ENCODE measurements at places on chromosomes 3 and 15.

DNA sequence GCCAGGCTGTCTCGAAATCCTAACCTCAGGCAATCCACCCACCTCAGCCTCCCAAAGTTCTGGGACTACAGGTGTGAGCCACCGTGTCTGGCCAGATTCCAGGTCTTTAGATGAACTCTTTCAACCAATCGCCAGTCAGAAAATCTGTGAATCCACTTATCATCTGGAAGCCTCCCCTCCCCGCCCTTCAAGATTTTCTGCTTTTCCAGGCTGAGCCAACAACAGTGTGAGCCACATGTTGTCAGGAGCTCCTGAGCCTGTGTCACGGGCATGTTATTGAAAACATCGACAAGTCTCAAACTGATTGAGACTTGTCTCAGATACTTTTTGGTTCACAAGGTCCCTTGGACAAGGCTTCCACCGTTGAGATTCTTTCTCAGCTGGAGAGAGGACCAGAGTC lies 52.0 kb upstream of the TRPM1 start:
- DNase-seq, result no peak

DNA sequence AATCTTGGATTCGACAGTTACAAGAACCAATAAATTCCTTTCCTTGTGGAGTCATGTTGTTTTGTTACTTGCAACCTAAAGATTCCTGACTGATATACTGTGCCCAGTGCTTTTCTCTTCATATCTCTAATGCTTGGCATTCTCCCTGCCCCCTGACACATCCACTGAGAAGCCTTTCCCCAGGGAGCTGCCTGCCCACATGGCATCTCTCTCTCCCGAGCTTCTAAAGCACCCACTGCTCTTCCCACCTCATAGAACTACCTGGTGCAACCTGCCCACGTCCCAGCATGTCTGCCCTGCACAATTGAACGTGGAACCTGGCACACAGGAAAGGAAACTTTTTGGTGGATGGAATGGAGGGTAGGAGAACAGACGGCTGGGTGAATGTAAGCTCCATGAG lies 6.8 kb downstream of the CYP8B1 start:
- DNase-seq, result no peak

DNA sequence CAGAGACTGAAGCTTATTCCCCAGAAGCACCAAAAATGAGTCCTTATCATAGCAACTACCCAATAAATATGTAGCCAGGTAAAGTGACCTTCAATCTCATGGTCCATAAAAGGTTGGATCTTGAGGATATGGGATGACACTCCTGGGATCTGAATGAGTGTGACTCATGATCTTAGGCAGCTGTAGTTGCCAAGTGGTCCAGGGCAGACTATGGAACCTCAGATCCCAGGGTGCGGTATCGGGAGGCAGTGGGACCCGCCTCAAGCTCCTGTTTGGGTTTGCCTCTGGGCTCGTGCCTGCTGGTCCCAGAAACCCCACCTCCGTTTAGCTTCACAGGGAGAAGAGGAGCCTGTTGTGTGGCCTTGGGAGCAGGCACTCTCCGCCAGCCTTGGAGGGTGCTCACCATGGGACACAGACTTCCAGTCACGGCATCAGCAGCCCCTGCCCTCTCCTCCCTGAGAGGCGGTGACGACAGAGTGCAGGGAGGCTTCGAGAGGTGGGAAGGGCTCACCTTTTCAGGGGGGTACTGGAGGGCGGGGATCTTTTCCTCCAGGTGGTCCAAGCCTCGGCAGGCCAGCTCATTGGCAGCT lies 8.1 kb downstream of the PLIN1 start:
- no peak for DNase-seq

DNA sequence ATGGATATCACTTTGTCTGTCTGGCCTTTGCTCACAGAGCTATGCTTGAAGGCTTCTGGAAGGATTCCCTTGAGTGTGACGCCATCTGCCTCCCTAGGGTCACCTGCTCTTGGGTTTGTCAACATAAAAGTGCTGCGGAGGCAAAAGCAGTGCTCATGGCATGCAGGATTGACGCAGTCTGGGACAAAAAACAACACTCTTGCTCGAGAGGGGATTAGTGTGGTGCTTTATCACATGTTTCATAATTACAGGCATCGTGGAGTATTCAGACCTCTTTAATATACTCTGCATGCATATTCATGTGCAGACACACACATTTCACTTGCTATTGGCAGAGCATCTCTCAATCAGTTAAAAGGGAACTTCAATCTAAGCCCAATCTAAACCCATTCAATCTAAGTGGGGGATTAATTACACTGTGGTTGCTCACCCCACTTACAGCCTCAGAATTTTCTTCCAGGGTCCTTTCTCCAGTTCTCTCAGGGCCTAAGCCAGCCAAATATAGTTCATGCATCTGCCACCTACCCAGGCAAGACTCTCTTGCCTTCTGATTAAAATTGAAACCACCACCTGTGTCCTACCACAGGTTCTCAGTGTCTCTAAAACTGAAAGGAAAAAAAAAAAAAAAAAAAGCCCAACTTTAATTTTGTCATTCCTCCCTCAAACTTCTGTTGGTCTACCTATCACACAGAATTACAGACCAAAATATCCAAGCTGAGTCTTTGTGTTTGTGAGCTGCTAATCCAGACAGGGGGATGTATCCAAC lies 75.6 kb downstream of the BFSP2 start:
- DNase-seq, result no peak

DNA sequence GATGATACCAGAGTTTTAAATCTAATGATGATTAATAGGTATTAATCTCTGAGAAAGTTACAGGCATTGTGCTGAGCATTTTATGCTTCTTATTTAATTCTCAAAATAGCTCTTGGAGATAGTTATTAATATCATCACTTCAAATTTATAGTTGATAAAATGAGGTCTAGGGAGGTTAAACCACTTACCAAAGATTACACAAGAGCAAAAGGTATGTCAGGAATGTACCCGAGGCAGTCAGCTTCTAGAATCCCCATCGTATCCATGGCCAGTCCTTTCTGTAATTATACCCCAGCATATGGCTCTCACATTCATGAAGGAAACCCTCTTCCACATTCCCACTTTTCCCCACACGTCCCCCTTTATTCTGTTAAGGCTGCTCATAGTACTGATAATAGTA lies 421.3 kb downstream of the PYDC2 start:
- no peak for DNase-seq

DNA sequence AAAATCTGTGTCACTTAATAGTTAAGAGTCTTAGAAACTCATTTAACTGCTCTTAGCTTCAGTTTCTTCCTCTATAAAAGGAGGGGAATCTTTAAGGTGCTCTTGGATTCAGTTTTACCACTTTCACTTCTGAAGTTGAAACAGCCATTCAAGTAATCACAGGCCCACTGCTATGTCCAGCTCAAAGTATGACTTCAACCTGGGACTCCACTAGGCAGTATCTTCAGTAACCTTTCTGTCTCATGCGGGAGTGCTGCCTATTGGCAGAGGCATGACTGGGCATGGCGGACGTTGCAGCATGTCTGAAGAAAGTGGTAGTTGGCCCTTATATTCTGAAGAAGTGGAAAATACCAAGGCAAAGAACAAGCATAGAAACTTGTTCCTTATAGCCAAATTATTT lies 92.3 kb downstream of the DHX30 start:
- no peak for DNase-seq

DNA sequence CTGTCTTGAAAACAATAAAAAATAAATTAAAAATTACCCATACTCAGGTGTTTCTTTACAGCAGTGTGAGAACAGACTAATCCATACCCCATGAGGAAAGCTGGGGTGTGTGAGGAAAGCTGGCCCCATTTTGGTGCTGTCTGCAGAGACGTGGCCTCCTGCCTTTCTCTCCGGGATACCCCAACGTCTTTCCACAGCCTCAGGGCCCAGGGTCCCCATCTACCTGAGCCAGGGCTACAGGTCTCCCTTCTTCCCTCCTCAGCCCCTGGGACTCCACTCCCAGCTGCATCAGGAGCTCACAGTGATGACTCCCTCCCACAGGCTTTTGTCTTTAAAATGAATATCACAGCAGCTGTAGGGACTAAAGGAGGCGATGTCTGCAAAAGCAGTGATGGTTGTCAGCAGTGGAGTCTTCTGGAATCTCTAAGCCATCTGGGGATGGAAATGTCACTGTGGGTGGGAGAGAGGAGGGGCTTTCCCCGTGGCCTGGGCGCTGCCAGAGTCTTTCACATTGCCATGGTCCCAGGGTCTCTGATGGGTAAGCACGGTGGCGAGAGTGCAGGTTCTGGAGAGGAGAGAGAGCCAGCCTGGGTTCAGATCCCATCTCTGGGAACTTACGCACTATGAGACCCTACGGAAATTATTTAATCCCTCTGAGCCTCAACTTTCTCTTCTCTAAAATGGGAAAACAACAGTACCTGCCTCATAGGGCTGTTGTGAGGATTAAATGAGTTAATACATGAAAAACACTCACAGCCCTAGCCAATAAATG lies 259.3 kb downstream of the PLCL2 start:
- DNase-seq, result no peak

DNA sequence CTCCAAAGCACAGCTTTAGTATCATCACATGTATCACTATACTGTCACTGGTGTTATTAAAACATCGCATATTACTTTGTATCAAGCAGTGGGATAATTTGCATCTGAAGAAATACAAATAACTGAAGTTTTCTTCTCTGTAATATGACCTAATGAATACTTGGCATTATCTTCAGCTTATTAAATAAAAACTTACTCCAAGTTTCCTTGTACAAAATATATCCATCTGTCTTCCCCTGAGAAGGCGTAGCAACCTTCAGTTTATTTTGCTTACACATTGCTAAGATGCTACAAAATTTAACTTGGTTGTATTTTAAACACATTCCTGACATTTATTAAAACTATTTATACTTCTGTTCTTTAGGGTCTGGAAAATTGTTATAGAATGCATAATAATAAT lies 13.7 kb downstream of the FGF7 start:
- no peak for DNase-seq

- DNase-seq, result no peak
Observed at GRCh38 chr3:30181581-30181980, 424.8 kb upstream of the TGFBR2 start.

DNA sequence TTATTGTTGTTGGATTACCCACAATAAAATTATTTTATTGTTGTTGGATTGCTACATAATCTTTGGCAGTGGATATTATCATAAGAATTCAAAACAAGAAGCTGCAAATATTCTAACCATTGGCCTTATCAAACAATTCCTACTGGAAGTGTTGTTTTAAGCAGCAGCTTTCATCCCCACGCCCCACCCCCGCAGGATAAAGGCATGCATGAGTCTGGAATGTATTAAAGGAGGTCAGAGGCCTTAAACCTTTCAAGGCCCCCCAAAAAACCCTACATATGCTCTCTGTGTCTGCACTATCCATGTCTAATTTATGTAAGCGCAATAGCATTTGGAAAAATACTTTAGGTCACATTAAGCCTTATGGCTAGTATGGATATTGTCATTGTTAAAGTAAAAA lies 23.1 kb downstream of the P3H2 start:
- DNase-seq, result no peak

DNA sequence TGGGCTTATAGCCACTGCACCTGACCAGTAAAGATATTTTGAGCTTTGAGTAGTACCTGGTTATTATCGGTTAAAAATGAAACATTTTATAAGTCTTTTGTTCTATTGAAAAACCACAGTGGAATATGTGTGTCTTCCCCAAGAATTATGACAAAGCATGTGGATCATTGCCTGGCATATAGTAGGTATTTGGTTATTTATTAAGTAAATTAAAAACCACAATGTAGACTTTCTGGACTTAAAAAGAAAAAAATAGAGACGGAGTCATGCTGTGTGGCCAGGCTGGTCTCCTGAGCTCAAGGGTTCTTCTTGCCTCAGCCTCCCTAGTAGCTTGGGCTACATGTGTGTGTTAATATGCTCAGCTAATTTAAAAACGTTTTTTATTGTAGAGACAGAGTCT lies 43.5 kb downstream of the UBE2E2 start:
- no peak for DNase-seq

- DNase-seq, result no peak
Observed at GRCh38 chr3:103057003-103057402, 622.2 kb downstream of the ZPLD1 start.

DNA sequence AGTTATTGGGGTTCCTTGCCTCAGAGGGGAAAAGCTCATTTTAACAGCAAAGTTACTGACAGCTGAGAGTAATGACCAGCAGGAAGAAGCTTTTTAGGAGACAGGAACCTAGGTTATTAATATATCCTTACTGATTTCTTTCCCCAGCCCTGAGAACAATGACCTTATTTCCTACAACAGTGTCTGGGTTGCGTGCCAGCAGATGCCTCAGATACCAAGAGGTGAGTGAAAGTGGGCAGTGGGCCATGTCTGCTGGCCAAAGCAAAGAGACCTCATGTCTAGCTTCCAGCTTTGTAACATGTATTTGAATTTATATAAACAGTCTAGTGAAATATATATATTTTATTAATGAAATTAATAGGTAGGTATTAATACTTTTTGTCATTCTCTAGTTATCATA lies 5.0 kb downstream of the CCNDBP1 start:
- no peak for DNase-seq

GRCh38 chr15:77173487-77173886 lies 102.6 kb upstream of the TSPAN3 start:
- DNase-seq, result no peak

- DNase-seq, result no peak
Observed at GRCh38 chr3:23455084-23455483, 252.0 kb downstream of the UBE2E2 start.

DNA sequence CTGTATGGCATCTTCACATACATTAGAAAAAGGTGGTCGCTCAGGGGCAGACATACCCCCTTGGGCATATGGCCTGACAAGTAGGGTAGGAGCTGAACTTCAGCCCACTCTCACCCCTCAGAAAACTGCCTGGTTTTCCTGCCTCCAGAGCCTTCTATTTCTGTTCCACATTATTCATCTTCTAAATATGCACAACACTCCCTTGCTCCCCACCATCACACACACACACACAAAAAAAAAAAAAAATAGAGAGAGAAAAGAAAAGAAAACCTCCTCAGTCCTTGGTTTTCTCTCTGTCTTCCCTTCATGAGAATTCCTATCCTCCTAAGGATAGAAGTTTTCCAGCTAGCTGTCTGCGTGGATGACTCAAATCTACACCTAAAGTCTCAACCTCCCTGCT lies 5.6 kb upstream of the ROPN1 start:
- no peak for DNase-seq

GRCh38 chr15:88247914-88248313 lies 8.6 kb downstream of the NTRK3 start:
- DNase-seq, result no peak

GRCh38 chr3:57727106-57727505 lies 29.0 kb upstream of the SLMAP start:
- DNase-seq, result no peak

DNA sequence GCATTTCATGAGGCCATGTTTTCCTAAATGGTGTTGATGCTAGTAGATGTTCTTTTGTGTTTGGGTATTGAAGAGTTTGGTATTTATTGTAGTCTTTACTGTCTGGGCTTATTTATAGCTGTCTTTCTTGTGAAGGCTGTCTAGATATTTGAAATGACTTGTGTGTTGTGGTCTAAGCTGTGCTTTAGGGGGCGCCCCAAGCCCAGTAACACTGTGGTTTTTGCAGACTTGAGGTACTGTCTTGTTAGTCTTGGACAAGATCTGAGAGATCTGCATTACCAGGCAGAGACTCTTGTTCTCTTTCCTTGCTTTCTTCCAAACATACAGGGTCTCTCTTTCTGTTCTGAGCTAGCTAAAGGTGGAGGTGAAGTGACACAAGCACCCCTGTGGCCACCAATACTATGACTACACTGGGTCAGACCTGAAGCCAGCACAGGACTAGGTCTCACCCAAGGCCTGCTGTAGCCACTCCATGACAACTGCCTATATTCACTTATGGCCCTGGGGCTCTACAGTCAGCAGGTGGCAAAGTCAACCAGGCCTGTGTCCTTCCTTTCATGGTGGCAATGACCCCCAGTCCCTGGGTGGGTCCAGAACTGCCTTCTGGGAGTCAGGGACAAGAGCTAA lies 152.1 kb upstream of the TBC1D5 start:
- DNase-seq, result peak; percentile 8

Measured in CD4-positive, alpha-beta T cell treated with Interleukin-10 for 1 hour (primary cell).